ENCODE measurements at places on chromosomes 3 and 15.

- no peak for DNase-seq
These were observed 54.3 kb upstream of the FGD5 start for GRCh38 chr3:14764331-14765059.

DNA sequence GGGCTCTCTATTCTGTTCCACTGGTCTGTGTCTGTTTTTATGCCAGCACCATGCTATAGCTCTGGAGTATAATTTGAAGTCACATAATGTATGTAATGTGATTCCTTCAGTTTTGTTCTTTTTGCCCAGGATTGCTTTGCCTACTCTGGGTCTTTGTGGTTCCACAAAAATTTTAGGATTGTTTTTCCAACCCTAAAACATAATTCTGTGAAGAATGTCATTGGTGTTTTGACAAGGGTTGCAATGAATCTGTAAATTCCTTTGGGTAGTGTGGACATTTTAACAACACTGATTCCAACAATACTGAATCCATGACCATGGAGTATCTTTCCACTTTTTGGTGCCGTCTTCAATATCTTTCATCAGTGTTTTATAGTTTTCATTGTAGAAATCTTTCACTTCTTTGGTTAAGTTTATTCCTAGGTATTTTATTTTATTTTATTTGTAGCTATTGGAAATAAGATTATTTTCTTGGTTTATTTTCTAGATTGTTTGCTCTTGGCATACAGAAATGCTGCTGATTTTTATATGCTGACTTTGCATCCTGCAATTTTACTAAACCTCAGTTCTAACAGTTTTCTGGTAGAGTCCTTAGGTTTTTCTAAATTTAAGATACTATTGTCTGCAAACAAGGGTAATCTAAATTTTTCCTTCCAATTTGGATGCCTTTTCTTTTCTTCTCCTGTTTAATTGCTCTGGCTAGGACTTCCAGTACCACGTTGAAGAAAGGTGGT, 29.7 kb downstream of the TJP1 start:
- no peak for DNase-seq

- DNase-seq: no peak
These were observed 891.9 kb upstream of the CADM2 start for GRCh38 chr3:84066915-84067314.

- no peak for DNase-seq
These were observed 30.7 kb downstream of the SCN11A start for GRCh38 chr3:39021029-39021428.

DNA sequence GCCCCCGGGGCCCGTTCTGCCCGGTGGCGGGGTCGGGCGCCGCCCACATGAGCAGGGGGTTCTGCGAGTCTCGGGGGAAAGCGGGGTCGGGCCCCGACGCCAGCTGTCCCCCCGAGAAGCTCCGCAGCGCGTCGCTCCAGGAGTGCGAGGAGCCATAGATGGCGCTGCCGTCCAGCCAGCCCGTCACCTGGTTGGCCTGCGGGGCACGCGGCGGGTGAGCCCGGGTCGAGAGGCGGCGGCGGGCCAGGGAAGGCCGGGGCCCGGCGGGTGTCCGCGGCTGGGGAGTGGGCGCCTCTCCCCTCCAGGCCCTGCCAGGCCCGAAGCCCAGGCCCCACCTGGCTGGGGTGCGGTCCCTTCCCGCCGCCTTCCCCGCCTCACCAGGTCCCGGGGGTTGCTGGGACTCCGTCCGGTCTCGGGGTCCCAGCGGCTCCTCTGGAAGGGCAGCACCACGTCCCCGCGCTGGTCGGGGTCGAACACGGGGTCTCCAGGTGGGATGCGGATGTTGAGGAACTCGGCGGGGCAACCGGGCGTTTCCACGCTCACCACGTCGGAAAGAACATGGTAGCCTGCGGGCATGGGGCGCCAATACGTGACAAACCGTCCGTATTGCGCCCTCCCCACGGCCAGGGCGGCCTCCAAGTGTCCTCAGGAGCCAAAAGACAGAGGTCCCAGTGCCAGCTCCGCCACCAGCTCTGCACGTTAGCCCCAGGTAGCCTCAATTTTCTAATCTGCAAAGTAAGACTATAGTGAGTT, 2.4 kb downstream of the DUOX2 start:
- DNase-seq: no peak

DNA sequence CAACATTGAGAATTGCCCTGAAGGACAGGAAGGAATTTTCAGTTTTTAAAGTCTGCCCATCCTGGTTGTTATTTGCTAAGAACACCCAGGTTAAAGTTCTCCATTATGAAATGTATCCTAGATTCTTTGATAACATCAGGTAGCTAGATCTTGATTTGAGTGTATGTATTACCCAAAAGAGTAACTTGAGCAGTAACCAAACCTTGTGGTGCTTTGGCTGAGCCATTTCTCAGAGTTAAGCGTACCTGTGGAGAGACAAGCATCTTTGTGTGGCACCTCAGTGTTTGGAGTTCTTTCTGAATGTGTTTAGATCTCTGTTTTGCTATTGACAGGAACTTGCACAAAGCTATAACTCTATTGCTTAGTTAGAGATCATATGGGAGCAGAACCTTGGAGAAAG, 20.4 kb downstream of the CEP97 start:
- no peak for DNase-seq

DNA sequence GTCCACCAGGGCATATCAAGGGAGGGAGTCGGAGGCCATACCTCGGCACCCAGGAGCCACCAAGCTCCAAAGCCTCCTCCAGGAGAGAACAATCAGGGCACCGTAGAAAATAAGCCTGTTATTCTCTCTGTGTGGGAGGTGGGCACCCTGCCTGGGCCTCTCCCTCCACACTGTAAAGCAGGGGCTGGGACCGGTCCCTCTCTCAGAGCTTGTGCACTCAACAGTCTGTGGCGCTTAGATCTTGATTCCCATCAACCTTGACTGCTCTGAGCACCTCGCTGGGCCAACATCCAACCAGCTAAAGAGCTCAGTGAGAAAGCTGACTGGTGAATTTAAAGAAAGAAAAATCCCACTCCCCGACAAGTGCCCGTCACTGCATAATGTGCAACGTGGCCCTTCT, 53.0 kb downstream of the PCSK6 start:
- DNase-seq: no peak

- DNase-seq: no peak
These were observed 41.0 kb downstream of the FLNB start for GRCh38 chr3:58049143-58049785.

GRCh38 chr3:4036046-4036445, 236.8 kb downstream of the LRRN1 start:
- no peak for DNase-seq

DNA sequence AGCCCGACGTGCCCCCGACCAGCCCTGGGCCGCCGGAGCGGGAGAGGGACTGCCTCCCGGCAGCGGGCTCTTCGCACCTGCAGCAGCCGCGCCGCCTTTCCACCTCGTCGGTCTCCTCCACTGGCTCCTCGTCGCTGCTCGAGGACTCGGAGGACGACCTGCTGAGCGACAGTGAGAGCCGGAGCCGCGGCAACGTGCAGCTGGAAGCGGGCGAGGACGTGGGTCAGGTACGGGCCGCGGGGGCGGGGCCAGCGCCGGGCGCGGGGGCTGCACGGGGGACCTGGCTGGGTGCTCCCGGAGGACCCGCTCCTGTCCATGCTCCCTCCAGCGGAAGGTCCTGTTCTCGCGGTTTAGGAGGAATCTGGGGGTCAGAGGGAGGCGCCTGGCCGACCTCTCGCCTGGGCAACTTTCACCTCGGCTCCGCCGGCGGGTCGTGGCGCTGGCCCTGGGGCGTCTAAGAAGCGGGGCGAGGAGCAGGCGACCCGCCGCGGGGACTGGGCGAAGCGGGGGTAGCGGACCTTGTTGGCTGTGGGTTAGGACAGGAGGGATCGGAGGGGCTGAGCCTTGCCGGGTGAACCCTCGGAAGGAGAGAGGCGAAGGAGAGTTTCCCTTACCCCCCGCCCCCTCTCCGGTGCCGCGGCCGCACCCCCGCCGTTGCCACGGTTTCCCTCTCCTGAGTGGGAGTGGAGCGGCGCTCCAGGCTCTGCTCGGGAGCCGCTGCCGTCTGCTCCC, 682 bp downstream of the ITPKA start:
- DNase-seq: no peak

DNA sequence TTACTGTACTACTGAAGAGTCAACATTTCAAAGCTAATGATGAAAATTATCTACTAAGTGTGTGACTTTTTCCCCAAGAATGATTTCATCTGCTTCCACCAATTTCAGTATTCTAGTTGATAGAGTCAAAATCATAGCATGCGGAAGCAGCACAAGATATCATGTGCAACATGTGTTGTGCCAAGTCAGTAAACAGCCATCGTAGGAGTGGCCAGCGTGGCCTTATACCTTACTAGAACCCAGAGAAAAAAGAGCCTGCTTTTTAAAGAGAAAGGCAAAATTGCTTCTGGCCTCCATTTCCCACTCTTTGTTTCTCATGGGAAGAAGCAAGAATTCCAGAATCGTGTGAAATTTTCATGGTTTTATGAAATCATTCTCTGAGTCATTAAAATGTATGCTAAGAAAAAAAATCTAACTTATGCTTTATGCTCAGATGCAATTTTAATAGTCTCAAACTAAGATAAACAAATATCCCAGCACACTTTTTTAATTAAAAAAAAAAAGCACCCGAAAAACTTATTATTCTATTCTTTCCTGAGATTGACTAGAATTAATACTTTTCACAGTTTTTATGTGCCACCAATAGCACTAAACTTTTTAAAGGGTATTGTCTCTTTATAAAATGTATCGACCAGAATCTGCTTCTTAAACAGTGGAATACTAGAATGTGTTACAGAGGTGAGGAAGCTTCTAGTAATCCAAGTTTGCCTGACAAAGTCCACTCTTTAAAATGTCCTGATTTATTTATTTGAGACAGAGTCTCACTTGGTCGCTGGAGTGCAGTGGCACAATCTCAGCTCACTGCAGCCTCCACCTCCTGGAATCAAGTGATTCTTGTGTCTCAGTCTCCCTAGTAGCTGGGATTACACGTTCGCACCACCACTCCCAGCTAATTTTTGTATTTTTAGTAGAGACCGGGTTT, 87.3 kb downstream of the MBNL1 start:
- no peak for DNase-seq

GRCh38 chr3:197687570-197687969, 49.1 kb downstream of the RUBCN start:
- DNase-seq: no peak

DNA sequence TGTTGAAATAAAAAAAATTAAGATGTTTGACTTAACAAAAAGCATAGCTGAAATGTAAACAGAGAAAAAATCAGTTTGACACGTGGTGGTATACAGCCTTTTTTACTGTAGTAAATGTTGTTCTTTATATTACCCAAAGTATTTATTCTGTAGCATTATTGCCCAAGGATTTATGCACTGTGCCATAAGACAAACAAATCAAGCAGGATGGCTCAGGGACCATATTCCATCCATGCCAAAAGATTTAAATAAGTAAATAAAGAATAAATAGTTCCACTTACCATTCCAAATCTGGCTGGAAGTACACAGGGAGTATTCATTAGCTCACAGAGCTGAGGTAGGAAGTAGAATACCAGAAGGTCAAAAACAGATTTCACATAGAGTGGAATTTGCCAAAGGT, 666.7 kb upstream of the CADM2 start:
- no peak for DNase-seq

GRCh38 chr3:106399761-106400160, 530.9 kb upstream of the CBLB start:
- DNase-seq: no peak

DNA sequence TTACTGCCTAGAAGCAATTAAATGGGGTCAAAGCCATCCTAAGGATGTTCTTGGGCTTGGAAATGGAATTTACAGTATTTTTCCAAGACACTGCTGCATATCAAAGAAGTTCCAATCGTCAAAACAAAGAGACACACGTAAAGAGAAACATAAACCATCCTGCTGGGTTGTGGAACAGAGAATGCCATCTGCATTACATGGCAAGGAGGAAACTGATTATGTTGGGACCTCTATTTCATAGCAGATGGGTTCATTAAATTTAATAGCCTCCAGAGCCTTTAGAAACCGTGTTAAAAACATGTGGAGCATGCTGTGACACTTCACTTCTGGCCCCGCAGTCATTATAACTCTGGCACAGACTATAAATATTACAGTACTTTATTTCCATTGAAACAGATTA, 154.6 kb downstream of the LRTM1 start:
- DNase-seq: no peak

GRCh38 chr3:10950476-10951294, 41.9 kb upstream of the SLC6A1 start:
- DNase-seq: peak; percentile 59

- no peak for DNase-seq
These were observed 371.2 kb upstream of the RARB start for GRCh38 chr3:25056803-25057351.

GRCh38 chr3:72322264-72322976, 525.8 kb downstream of the SHQ1 start:
- DNase-seq: no peak

- DNase-seq: no peak
These were observed 31.6 kb downstream of the PYDC2 start for GRCh38 chr3:191492601-191493000.

GRCh38 chr3:130748467-130748861, 1.8 kb upstream of the PIK3R4 start:
- DNase-seq: no peak

- no peak for DNase-seq
These were observed 131.5 kb downstream of the TRIM42 start for GRCh38 chr3:140809316-140809715.

GRCh38 chr3:142663865-142664264, 60.0 kb upstream of the TRPC1 start:
- no peak for DNase-seq

DNA sequence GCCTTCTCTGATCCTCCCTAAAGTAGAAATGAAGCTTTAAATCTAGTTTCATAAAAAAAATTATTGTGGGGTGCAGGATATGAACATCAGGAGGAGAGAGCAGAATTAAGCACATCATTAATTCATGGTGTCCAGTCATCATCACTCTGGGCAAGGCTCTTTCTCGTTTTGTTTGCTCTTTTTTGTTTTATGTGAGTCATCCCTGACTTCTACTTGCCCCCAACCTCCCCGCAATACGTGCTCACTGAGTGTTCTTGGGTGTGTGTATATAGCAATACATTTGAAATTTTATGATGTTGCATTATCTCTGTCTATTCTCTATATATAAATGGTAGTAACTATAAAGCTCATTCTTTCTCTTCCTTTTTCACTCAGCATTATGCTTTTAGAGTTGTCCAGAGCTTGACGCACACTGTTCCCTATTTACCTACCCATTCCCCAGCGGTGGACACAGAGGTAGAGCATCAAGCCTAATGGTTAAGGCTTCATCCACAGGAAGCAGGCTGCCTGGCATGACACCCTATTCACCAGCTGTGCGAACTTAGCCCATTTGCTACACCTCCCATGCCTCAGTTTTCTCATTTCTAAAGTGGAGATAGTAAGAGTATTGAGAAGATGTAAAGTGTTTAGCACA, 72.3 kb downstream of the CD200R1L start:
- DNase-seq: no peak

GRCh38 chr3:71710906-71711494, 14.2 kb downstream of the EIF4E3 start:
- DNase-seq: no peak

- DNase-seq: no peak
These were observed 190.7 kb downstream of the ZIC4 start for GRCh38 chr3:147215660-147216059.

- DNase-seq: no peak
These were observed 34.3 kb upstream of the PLSCR2 start for GRCh38 chr3:146503461-146504202.

GRCh38 chr3:173993299-173993698, 595.8 kb downstream of the NLGN1 start:
- no peak for DNase-seq
